ENCODE measurements at places on chromosomes 7 and 10. TPM values are rescaled to one million over a fixed set of nuclear protein-coding genes. Genes with fewer than 3 reads are reported as not detected.

Gene IRF5
- 17.3 TPM for total RNA-seq

Gene AEBP1
- 267 TPM for total RNA-seq

Gene OR2A1
- total RNA-seq, result 0.16 TPM

Gene SLC16A9
- total RNA-seq, result 0.06 TPM

Gene TAF5
- 2.3 TPM for total RNA-seq

Gene PLCE1
- total RNA-seq, result 5.7 TPM

Gene SYT15
- total RNA-seq, result 6.3 TPM

Gene DNAJC2
- 27.9 TPM for total RNA-seq

Gene ZNF467
- 11.5 TPM for total RNA-seq

DNA sequence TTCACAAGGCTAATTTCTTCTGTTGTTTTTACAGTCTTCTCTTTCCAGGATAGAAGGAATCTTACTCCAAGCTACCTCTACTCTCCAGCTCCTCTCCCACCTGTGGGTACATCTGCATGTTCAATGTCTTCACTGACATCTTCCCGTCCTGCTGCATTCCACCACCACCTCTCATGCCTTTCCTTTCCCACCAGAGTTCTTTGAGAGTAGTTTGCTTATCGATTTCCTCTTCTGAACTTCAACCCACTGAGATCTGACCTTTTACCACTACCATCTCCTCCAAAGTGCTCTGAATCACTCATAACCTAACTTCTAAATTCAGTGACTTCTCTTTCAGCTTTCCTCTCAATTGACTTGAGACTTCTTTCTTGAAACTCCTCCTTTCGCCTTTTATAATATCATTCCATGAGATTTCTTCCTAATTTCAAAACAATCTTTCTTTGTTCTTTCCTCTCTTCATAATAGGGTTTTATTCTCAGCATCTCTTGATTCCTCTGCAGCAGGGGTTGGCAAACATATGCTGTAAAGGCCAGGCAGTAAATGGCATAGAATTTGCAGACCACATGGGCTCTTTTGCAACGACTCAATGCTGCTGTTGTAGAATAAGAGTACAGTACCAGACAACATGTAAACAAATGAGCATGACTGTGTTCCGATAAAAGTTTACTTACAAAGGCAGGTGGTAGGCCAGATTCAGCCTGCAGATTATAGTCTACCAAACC lies 22.1 kb downstream of the ACSL5 start:
- DNase-seq, result no peak

- DNase-seq, result no peak
Observed at GRCh38 chr10:24664991-24665390, 58.7 kb downstream of the ARHGAP21 start.

- DNase-seq, result no peak
Observed at GRCh38 chr10:51800725-51801424, 101.5 kb upstream of the CSTF2T start.

DNA sequence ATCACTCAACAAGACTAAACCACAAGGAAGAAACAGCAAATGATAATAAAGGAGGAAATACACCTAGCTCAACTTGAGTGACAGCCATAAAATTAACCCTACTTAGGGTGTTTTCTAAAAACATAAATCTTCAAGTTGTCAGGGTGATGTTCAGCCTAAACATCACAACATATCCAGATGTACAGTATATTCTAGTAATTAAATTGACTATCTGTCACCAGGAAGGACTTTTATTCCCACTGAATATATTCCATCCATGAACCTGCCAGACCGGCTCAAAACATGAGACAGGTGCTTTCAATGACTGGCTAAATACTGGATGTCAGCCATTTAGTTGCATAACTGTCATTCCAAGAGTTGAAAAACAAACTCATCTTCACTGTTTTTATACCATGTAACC lies 298.1 kb upstream of the NEBL start:
- DNase-seq, result no peak

DNA sequence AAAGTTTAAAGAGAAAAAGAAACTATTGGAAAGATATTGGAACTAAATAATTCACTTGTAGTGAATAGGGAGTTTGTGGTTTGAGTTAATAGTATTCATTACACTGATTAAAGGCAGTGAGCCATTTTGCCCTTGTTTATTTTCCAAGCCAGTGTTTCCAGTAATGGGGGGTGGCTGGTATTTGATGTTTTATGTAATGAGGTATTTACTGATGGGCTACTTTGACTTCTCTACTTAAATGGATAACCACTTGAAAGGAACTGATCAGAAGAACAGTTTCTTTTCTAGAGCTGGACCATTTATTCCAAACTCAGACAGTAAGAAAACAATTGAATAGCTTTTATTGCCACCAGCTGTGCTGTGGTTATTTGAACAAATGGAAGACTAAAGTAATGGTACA lies 227.0 kb upstream of the HDAC9 start:
- no peak for DNase-seq

DNA sequence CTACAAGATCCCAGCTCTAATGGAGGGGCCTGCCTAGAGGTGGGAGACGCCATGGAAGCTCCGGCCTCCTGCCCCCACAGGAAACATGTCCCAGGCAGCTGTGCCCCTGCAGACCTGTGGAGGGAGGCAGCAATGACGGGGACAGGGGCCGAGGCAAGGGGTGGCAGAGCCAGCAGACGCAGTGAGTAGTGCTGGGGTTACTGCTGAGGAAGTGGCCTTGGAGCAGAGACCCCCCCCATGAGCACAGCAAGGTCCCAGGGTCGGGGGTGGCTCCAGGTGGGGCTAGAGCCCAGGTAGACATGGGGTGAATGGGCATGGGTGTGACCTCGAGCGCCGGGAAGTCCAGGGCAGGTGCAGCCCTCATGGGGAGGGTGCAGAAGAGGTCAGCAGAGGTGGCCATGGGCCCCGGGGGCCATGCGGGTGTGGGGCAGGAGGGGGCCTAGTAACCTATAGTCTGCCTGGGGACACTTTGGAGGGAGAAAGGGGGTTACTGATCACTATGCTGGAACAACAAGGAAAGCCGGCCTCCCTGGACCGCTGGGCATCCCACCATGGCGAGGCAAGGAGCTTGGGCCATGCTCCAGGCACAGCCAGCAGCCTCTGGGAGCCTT lies 45.5 kb downstream of the JAKMIP3 start:
- DNase-seq, result peak; percentile 85

- peak; percentile 87 for DNase-seq
Observed at GRCh38 chr7:2729031-2729892, 41.3 kb downstream of the AMZ1 start.

DNA sequence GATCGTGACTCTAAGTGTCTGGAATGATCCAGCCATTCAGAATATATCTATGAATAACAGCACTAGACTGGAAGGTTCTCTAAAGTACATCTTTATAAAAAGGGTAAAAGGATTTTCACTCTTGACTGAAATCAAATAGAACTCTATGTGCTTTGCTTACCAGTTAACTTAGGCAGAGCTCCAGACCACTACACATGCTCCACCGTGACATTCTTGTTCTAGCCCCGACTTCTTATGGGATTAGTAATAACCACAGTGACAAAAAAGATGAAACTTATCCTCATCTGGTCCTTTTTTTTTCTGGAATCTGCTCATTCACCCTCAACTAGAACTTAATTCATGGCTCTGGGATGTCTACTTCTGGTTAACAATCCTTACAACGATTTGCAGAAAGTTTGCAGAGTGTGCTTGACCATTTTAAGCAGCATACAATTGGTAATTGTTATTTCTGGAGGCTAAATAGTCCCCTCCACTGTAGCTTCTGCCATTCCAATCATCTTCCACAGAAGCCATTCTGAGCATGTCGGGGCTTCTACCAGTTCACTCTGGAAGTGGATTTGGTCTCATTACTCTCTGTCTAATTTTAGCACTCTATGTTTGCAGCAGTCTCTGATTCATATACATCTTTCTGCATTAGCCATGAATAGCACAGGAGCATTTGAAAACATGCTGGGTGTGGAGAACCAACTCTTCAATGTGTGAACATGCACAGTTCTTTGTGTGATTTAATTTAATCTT lies 163.7 kb upstream of the CDC14C start:
- DNase-seq, result no peak

DNA sequence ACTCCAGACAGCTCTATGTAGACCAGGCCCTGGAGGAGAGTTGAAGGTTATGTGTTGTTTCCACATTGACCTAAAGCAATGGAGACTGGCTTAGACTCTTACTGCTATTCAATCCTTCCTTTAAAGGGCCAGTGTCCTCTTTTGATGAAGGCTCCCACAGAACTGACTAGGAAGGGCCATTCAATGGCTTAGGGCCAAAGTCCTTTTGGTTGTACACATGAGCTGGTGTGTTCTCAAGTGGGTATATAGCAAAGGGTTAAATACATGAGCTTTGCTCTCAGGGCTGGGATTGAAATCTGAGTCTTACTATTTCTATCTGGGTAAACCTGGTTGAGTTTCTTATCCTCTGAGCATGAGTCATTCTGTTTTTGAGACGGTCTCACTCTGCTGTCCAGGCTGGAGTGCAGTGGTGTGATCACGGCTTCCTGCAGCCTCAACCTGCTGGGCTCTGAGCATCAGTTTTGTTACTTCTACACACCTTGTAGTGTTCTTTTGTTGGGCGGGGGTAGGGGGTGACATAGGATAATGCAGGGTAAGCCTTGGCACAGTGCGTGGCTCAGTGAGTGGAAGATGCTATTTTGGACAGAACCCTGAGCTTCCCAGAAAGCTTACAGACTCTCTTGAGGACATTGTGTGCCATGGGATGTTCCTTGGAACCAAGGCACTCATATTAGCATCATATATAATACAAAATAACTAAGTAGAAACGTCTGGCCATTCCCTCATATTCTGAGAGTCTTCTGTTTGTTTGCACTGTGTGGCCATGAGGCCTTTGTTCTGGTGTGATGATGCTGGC lies 90.1 kb downstream of the ABCC2 start:
- no peak for DNase-seq

DNA sequence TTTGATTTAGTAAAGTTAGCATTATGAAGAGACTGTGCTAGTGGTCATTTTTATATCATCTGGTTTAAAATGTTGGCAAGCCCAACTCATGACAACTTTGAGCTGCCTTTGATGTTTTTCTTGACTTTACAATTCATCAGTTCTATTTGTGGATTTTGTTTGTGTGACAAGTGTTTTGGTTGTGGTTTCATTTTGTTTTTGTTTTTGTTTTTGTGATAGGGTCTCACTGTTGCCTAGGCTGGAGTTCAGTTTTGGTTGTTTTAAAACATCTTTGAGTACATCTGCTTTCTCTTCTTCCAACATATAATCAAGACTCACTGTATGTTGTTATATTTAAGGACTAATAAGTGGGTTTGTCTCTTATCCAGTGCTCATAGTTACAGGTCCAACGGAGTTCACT lies 17.6 kb upstream of the SFR1 start:
- no peak for DNase-seq

- no peak for DNase-seq
Observed at GRCh38 chr7:105487579-105488571, 34.2 kb downstream of the PUS7 start.

GRCh38 chr7:67781841-67782240 lies 785.2 kb downstream of the TYW1 start:
- no peak for DNase-seq

GRCh38 chr7:46930366-46930765 lies 651.5 kb downstream of the TNS3 start:
- DNase-seq, result no peak

DNA sequence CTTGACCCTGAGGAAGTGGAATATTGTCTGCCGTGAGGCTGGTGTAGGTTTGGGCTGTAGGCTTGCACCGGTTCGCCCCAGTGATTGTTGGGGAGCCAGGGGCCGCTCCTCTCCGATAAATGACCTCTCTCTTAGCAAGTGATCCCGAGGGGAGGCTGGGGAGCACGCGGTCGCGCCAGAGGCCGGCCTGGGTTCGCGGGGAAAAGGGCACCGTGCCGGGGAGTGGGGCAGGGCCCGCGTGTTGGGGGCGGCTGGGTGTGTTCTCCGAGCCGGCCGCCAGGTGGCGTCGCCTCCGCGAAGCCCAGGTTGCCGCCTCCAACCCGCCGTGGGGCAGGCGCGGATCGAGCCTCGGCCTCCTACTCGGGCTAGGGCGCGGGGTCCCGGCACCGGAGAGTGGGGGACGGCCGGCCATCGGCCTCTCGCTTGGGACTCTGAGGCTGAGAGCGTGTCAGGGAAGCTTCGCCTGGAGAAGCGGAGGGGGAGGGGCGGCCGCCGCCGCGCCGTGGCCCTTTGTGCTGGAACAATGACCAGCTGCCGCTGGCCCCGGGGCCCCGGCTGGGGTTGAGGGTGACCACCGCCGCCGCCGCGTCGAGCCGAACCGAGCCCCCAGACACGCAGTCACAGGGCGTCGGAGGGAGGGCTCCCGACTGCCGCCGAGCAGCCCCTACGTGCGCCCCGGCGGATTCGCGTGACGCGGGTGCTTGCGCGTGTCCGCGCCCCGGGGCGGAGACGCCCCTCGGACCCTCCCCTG lies 442 bp upstream of the LZTS2 start:
- DNase-seq, result peak; percentile 98

DNA sequence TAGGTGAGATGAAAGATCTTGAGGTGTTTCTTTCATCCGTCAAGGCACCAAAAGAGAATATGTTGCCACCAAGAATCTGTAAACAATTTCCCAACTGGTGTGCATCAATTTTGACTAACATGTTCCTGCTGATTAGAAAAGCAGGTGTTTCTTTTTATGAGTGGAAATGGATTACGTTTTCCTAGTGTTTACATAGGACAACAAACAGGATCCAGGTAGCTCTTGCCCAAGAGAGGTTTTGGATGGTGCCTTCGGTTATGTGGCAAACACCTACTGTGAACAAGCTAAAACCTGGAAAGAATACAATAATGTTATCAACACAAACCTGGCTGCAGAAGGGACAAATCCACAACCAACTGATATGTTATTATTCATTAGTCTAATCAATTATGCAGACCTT lies 53.6 kb upstream of the WNT16 start:
- DNase-seq, result no peak

DNA sequence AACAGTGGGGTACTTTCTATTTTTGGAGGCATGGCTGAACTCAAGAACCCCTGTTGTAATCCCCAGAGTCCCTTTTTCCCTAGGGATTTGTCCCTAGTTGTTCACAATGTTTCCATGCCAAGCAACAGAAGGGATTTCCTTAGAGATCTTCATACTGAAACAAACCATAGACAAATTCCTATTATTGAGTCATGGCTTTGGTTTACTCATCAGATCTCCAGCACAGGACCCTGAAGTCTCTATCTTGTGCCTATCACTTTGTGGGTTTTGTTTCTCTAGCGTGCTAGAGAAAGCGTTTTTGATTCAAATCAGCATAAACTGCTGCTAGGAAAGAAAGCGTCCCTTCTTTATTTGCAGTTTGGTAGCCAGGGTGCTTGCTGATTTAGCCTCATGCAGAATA lies 165.0 kb downstream of the BAMBI start:
- no peak for DNase-seq

GRCh38 chr7:22229148-22229547 lies 127.8 kb downstream of the RAPGEF5 start:
- DNase-seq, result no peak

DNA sequence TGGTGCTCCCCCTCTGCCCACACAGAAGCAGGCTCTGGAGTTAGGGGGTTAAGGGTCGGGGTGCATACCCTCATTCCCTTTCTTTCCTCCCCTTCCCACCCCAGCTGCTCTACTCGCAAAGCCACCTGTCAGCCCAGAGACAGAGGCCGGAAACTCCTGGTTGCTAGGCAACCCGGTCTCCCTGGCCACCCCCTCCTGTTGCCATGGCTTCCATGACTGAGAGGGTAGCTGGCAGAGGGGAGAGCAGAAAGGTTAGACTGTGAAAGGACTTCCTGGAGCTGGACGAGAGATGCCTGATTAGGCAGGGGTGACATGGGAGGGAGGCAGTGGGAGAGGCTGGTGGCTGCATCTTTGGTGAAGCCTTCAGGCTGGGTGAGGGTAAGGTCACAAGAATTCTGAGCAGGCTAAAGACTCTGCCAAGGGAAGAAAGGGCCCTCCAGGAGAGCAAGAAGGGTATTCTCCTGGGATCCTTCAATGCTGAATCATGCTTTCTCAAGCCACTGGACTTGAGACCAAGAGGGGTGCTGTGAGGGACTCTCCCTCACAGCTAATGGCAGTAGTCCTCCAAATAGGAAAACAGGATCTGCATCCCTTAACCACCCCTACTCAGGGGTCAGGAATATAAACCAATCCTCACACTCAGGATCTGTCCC lies 5.4 kb downstream of the PSD start:
- DNase-seq, result no peak
